ENCODE measurements at places on chromosomes 13 and 19.

- no peak for DNase-seq
These were observed 11.0 kb downstream of the PRKCG start for GRCh38 chr19:53892981-53893325.

DNA sequence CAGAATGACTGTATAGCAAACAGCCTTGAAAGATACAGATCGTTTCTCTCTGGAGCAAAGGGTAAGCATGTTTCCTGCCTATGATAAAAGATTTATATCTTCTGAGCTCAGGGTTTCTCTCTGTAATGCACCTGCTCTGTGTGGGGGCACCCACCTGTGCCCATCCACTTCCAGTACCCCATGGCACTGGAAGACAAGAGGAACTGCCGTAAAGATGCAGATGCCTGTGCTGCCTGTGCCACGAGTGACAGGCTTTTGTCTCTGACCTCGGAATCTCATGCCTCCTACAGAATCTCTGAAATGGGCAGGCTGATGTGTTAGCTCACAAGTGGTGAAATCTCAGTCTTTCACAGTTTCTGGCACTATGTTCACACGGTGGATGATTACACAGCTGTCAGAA, 50.3 kb upstream of the ATP11A start:
- no peak for DNase-seq

DNA sequence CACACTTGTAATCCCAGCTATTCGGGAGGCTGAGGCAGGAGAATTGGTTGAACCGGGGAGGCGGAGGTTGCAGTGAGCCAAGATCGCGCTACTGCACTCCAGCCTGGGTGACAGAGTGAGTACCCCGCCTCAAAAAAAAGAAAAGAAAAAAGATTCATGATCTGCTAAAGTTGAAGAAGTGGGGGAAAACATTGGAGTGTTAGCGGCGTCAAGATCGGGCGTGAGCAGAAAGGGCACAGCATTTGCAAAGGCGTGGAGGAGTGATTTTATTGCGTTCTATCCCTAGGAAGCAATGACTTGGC, 874 bp upstream of the DNM2 start:
- no peak for DNase-seq

DNA sequence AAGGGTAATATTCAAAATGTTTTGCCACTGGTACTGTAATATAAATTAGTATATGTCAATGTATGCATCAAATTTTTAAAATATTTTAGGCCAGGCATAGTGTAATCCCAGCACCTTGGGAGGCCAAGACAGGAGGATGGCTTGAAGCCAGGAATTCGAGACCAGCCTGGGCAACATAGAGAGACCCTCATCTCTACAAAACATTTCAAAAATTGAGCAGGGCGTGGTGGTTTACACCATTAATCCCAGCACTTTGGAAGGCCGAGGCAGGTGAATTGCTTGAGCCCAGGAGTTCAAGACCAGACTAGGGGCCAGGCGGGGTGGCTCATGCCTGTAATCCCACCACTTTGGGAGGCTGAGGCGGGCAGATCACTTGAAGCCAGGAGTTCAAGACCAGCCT, 14.1 kb upstream of the STRN4 start:
- no peak for DNase-seq

- DNase-seq, result no peak
These were observed 563 bp upstream of the PDCD5 start for GRCh38 chr19:32580353-32580900.

- no peak for DNase-seq
These were observed 539 bp downstream of the ZNF554 start for GRCh38 chr19:2820112-2820702.

- no peak for DNase-seq
These were observed 56.4 kb upstream of the MBNL2 start for GRCh38 chr13:97165502-97166425.

DNA sequence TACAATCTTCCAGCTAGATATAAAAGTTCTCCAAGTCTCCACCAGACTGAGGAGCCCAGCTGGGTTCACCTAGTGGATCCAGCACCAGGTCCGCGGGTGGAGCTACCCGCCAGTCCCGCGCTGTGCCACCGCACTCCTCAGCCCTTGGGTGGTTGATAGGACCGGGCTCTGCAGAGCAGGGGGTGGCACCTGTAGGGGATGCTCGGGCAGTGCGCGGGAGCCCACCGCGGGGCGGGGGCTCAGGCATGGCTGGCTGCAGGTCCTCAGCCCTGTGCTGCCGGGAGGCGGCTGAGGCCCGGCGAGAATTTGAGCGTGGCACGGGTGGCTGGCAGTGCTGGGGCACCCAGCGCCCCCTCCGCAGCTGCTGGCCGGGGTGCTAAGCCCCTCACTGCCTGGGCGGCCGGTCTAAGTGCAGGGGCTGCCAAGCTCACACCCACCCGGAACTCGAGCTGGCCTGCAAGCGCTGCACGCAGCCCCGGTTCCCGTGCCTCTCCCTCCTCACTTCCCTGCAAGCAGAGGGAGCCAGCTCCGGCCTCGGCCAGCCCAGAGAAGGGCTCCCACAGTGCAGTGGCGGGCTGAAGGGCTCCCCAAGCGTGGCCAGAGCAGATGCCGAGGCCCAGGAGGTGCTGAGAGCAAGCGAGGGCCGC, 542.8 kb upstream of the PCDH9 start:
- DNase-seq, result no peak

DNA sequence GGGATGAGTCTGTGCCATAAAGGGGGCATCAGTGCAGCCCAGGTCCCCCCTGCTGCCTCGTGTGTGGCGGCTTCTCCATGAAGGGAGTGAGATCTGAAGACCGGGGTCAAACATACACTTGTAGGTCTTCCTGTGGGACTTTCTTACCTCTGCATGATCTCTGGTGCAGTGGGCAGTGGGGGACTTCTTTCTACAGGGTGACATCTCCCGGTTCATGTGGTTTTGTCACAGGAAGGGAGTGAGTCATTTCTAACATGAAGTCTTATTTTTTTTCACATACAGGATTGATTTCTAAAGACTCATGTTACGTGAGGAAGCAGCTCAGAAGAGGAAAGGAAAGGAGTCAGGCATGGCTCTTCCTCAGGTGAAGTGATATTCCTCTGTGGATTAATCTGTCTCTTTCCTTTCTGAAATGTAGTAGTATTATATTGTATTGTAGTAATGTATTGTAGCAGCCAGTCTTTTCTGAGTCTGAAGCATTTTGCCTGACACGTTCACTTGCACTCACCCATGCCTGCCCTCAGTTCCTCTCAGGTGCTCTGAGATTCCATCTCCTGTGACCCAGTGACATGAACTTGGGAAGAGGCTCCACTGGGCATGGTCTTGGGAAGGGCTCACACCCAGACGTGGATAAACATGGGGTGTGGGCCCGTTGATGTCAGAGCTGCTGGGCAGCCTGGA, 15.7 kb downstream of the ZNF808 start:
- DNase-seq, result peak; percentile 19

DNA sequence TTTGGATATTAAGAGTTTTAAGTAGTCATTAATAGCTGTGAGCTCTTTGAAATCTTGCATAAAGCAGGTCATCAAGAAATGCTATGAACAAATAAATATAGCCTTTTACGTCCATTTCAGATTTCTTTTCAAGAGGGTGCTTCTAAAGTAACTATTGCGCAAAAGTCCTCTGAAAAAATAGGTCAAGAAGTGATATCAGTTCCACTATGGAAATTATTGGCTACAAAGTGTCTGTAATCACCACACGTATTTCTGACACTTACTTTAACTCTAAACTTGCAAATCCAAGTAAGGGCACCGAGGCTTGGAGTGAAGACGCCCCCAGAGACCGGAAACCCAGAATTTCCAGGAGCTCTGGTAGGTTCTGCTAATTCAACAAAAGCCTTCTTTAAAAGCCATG, 44.9 kb upstream of the STARD13 start:
- no peak for DNase-seq

DNA sequence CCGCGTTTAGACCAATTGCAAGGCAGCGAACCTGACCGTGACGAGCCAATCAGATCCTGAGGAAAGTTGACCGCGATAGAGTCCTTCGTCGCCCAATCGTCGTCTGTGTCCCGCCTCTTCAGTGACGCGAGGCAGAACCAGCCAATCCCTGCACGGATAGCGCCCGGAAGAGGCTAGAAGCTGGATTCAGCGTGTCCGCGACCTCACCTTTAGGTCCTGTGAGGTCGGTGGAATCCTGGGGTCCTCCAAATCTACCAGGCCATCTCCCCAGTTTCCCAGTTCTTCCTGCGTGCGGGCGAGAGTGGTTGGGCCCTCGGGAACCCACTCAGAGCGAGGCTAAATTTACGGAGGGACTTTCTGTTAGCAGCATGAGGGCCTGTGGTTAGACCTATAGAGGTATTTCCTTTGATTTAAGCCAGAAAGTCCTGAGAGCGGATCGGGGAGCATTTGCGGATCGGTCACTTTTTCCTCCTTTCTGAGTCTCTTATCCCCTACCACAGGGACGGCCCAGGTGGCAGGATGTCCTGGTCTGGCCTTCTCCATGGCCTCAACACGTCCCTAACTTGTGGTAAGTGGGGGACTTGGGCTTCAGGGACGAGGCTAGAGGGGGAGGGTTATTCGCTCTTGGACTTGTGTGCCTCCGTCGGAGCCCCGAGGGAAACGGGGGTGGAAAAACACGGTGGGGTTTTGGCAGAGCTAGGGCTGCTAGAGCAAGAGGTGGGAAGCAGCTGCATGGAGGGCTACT, at the start of gene MRPS12:
Gene MRPS12, plus strand, starts transcription at position 169 of the 745 bp plus-strand sequence. Its CDS starts 351 bp downstream, at position 520.
- DNase-seq, result peak; percentile 99

GRCh38 chr19:408902-409515, at the start of gene C2CD4C:
TSS of gene C2CD4C (minus strand) at chr19:409147. CDS start at chr19:408361, 786 bp downstream.
- no peak for DNase-seq

- DNase-seq, result no peak
These were observed 6.3 kb upstream of the FDX2 start for GRCh38 chr19:10321874-10322835.

DNA sequence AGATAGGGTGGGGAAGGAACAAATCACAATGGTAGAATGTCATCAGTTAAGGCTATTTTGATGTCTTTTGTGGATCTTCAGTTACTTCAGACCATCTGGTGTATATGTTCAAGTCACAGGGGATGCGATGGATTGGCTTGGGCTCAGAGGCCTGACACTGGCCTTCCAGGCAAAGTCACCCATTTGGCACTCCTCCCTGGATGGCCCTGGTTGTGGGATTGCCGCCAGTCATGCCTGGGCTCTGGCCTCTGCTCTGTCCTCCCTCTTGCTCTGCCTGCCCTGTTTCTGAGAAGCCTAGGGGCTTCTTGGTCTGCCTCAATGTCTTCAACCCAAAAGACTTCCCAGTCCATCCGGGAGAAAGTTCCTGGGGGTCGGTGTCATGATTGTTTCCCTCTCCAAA, 50.2 kb downstream of the ZNF146 start:
- DNase-seq, result no peak

Measured in IMR-90 (cell line).